ENCODE measurements at places on chromosomes 6 and 20.

GRCh38 chr6:166532302-166532701 is 54.2 kb downstream of the RAMACL start:
- DNase-seq = no peak

DNA sequence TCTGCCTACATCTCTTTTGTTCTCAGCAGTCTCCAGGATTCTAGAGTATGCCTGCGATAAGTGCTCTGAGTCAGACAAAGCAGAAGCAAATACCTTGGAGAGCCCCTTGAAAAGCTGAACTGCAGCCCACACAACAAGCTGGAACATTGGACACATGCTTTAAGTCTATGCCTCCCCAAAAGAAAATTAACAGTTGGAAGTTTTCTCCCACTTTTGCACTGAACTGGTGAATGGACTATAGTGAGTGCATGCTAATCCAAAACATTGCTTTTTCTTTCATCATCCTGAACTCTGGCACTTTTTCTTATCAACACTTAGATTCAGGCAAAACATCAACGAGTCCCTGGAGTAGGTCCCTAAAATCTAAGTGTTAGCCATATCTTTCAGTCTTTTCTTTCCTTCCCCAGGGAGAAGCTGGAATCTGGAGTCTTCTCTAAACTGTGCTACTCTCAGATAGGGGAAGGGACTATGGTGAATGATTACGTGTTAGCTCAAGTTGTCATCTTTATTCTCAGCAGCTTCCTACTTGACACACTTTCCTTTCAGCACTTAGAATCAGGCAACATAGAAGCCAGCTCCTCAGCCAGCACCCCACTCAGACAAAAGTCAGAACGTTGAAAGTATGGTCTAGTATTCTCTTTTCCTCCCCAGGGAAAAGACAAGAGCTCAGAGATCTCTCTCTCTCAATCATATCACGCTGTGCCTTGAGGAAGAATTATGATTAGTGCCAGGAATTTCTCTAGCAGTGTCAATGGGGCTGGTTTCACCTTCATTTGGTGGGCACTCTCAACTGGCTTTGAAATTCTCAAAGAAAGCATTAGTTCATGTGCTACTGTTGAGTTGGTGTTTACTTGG is 811.0 kb upstream of the GJE1 start:
- no peak for DNase-seq

GRCh38 chr6:150765067-150765764 is 100.3 kb upstream of the MTHFD1L start:
- no peak for DNase-seq

DNA sequence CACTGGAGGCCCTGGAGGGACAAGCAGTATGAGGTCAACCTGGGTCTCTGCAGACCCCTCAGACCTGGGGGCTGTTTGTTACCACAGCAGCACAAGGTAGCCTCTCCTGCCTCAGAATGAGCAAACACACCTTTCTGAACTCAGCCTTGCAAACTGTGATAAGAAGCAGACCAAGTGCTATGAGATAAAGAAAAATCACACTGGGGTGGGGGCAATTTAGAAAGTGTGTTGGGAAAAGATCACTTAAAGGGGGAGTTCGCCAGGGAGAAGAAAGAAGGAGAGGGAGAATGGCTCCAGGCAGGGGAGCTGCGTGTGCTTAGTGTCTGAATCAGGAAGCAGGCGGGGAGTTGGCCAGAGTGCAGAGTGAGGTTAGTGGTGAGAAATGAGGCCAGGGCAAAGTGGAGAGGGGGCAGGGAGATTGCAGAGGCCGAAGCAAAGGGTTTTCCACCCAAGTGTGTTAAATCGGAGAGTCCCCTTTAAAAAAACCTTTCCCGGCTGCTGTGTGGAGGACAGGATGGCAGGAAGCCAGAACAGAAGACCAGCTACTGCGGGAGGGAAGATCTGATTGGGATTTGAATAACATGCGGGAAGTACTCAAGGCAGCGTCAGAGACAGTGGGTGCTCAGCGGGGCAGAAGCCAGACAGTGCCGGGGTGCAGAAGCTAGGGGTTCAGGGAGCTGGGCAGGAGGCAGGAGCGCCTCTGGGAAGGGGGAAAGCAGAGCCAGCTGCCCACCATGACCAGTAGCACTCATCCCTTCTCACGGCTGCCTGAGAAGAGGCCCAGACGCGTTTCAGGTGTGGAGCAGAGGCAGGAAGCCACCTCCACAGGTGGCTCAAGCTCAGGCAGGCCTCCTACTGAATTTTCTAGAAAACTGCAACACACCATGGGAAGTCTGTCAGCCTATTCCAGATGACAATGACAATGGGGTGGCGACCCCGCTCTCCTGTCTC is 9.0 kb downstream of the ADA start:
- DNase-seq = peak; percentile 51

DNA sequence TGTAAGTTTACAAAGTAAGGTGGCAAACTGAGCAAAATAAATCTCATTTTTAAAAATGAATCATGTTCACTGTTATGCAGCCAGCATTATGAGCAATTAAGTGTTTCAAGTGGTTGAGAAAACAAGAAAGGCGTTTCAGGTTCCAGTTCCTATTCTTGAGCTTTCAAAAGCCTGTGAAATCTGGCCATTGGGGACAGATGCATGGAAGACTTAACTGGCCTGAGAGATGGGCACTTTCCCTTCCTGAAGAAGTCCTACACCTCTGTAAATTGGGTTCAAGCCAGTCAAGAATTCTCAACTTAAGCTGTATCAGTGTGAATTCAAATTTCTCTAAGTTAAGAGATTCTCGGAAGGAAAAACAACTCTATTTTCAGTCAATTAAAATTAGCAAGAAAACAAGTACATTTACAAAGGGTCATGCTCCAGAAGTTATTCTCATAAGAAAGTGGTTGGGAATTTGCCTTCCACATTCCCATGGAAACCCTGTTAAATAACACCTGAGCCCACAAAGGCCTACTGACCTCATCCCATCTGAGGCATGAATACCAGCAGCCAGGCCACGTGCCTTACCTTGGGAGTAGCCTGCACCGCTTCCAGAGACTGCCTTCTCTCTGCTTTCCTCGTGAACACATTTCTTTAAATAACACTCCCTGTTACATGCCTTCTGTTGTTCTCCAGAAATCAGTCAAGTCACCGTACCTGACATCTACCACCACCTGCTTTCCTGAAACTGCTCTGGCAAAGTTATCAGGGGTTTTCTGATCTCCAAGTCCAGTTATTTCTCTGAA is 19.4 kb downstream of the MAP3K5 start:
- no peak for DNase-seq

- DNase-seq = no peak
These were observed 388.7 kb downstream of the UTRN start for GRCh38 chr6:144673807-144674206.

DNA sequence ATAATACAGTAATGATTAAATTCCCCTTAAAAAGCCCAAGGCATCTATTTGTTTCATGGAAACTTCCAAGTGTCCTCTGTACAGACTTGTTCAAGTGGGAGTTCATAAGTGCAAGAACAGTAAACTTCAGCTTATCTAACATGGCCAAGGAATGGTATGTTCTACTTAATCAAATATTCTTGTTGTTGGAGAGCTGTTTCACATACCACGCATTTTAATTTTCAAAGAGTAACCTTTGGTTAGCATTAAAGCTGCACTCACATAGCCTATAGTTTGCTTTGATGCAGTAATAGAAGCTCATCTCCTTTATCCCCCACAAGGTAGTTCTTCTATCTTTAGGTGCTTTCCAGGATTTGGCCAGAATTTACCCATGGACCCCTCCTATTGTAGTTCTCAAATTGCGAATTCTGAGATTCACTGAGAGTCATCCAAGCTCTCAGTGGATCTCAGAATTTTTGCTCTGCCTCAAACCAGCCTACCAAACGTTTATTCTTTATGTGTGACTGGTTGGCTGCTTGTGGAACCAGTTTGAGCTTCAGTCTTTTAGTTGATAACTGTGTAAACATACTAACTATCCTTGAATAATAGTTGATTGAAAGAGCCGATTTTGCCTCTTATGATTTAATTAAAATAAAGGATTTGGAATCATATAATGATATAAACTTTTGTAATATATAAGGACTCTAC is 668.0 kb upstream of the FLRT3 start:
- no peak for DNase-seq

GRCh38 chr6:108115598-108116058 is 41.1 kb upstream of the OSTM1 start:
- no peak for DNase-seq

DNA sequence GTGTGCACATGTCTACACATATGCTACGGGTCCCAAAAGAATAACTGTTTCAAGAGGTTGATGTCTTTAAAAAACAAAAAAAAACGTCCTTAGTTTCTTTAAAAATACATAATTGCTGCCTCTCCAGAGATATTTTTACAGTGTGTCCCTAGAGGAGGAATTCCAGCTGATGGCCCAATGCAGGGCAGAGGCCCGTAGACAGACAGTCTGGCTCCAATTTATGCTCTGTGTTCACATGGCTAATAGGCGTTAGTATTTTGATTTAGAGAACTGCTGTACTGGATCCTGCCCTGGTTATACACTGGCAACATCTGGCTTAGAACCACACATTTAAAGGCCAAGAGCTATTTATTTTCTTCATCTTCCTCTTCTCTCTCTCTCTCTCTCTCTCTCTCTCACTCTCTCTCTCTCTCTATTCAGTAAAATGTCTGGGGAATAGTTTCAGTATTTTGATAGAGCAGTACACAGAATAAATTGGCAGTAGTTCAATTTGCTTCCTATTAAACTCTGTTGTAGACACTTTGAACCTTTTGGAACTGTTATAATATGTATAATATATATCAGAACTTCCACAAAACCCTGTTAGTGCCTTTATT is 260.6 kb downstream of the EYA4 start:
- DNase-seq = no peak

GRCh38 chr6:39211183-39211582 is 18.1 kb downstream of the KCNK5 start:
- DNase-seq = no peak

DNA sequence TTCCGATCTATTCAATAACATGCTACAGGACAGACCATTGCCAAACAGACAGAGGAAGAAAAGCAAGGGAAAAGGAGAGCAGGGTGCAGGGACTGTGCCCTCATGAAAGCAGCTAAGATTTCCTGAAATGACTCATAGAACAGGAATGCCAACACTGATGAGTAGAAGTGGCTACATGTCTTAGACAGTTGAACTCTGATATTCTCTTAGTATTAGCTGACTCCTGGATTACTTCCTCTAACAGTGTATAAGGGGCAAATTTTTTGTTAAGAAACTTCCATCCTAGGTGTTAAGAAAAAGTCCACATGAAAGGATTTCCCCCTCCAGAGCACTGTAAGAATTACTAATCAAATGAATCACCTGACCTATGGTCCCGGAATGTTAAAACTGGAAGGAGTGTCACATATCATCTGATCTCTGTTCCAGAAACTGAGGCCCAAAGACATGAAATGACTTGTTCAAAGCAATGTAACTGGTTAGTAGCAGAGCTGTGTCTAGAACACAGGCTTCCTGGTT is 224.9 kb downstream of the IBTK start:
- no peak for DNase-seq

- DNase-seq = no peak
These were observed 61.0 kb upstream of the MAFB start for GRCh38 chr20:40749985-40750506.

- no peak for DNase-seq
These were observed 12.0 kb upstream of the LTA start for GRCh38 chr6:31559958-31560696.

- DNase-seq = no peak
These were observed 275.6 kb downstream of the TENT5A start for GRCh38 chr6:81476881-81477280.

DNA sequence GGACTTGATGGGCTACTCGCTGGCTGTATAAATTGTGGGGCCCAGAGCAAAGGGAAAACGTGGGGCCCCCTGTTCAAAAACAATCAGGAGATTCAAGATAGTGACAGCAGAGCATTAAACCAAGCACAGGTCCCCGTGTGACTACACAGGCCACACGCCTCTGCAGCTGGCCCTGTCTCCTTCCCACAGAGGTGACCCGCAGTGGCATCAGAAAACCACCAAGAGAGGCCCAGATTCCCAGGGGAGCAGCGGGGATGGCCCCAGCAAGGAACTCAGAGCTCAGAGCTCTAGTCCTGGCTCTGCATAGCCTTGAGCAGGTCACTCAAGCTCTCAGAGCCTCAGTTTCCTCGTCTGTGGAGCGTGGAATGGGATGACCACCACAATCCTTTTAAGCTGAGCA is 57.6 kb downstream of the CPNE5 start:
- DNase-seq = no peak

DNA sequence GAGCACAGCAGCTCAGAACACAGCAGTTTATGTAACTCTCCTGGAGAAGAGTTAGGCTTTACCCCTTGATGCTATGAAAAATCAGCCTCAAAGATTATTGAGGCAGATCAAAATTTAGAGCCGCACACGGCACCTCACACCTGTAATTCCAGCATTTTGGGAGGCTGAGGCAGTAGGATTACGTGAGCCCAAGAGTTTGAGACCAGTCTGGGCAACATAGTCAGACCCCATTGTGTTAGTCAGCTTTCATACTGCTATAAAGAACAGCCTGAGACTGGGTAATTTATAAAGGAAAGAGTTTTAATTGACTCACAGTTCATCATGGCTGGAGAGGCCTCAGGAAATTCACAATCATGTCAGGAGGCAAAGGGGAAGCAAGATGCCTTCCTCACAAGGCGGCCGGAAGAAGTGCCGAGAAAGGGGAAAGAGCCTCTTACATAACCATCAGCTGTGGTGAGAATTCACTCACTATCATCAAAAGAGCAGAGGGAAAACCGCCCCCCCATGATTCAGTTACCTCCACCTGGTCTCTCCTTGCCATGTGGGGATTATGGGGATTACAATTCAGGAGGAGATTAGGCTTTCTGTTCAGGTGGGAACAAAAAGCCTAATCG is 87.7 kb downstream of the SGK1 start:
- DNase-seq = no peak

- no peak for DNase-seq
These were observed 20.0 kb downstream of the MAP1LC3A start for GRCh38 chr20:34578521-34578920.

DNA sequence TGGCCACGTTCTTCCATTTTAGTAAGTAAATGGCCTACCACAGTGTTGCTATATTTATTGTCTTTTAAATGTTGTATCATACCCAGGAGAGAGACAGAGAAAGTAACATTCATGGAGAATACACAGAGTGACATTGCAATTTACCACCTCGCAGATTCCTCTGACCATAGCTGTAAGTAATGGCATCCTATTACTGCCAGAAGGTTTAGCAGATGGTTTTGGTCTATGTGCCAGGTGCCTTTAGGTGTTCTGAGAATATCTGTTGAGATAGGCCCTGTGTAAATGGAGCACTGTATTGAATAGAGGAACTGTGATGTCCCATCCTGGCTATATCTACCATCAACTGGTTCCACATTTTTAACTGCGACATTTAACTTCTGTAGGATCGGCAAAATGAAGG is 559.6 kb downstream of the KIF16B start:
- no peak for DNase-seq

GRCh38 chr6:8579372-8579771 is 144.0 kb upstream of the SLC35B3 start:
- no peak for DNase-seq

DNA sequence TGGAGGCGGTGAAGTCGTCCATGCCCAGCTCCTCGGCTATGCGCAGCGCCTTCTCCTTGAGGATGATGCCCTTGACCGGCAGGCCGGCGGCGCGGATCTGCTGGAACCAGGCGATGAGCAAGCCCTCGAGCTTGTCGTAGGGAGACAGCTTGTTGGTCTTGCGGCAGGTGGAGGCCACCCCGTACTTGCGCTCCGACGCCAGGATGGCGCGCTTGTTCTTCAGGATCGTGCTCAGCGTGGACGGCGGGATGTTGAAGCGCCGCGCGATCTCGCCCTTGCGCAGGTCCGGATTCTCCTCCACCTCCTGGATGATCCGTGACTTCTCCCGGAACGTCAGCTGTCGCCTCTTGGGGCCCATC is 435 bp downstream of the CENPB start:
- DNase-seq = peak; percentile 43

Measured in NCI-H510A (cell line).